Right forelimb (tissue), 1 donor: ENCODE measurements at places on chromosomes 16 and 17.

DNA sequence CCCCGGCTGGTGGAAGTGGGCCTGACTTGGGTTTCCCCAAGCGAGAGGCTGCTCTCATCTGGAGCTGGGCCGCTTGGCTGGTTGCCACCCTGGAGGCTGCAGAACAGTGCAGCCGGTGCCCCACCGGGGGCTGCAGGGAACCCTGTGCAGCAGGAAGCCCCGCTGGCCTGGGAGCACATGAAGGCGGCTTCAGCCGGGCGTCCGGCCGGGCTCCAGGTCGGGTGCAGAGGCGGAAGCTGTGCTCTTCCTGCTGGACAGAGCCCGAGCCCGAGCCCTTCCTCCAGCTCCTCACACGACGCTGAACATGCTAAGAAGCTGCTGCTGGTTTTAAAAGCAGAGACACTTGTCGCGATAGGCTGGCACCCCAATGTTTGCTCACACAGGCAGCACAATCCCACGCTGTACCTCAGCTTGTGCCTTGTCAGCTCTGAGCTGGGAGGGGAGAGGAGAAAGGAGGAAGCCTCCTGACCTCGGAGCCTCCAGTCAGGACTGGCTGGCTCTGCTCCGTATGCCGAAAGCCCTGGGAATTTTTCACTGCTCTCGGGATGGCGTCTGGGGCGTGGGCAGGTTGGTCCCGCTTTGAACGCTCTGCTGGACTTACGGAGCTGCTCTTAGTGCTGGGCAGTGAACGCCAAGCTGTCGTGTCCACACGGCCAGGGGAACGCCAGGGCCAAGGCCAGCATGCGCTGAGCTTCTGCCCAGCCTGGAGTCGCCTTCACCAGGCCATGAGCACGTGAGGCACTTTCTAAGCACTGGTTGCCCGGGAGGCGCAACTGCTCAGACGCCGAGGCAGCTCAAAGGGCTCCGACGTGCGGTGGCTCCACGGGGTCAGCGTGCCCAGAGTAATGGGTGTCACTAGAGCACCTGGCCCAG, 8.8 kb downstream of the CDK5R1 start:
- DNase-seq = peak; percentile 71

- DNase-seq = peak; percentile 88
Measured at GRCh38 chr17:79294459-79295071, 219.9 kb downstream of the ENGASE start.

- no peak for DNase-seq
Measured at GRCh38 chr17:17303847-17304490, 796 bp downstream of the NT5M start.

- DNase-seq = no peak
Measured at GRCh38 chr16:89613231-89613953, at the start of gene DPEP1. Gene DPEP1, plus strand, starts transcription at chr16:89613642. Its CDS starts 16,769 bp downstream, at chr16:89630411.

- no peak for DNase-seq
Measured at GRCh38 chr16:65316808-65317207, 194.9 kb upstream of the CDH11 start.

DNA sequence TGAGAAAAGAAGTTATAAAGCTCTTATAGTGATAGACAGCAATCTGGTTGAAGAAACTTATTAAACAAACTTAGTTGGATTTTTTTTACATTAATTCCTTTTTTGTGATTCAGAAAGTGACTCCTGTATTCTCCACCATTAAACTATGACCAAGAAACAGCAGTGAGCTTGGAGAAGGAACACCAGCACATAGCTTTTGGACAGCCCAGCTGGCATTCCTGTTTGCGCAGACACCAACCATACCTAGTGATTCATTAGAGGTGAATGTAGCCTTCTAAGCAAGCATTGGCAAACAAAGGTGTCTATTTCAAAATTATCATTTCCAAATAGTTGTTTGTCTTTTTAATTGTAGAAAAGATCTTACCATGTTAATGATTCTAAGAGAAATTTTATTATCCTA, 94.4 kb downstream of the STXBP4 start:
- no peak for DNase-seq
